ENCODE measurements at places on chromosomes 11 and 22. TPM values are rescaled to one million over a fixed set of nuclear protein-coding genes. Genes with fewer than 3 reads are reported as not detected.
A peak's percentile ranks its signal among the peaks of the same experiment; 100 is the strongest.

The MRPL40 gene
- 25.8 TPM for total RNA-seq

The FOLH1 gene
- total RNA-seq, result 0.90 TPM

The EXT2 gene
- 54.3 TPM for total RNA-seq

DNA sequence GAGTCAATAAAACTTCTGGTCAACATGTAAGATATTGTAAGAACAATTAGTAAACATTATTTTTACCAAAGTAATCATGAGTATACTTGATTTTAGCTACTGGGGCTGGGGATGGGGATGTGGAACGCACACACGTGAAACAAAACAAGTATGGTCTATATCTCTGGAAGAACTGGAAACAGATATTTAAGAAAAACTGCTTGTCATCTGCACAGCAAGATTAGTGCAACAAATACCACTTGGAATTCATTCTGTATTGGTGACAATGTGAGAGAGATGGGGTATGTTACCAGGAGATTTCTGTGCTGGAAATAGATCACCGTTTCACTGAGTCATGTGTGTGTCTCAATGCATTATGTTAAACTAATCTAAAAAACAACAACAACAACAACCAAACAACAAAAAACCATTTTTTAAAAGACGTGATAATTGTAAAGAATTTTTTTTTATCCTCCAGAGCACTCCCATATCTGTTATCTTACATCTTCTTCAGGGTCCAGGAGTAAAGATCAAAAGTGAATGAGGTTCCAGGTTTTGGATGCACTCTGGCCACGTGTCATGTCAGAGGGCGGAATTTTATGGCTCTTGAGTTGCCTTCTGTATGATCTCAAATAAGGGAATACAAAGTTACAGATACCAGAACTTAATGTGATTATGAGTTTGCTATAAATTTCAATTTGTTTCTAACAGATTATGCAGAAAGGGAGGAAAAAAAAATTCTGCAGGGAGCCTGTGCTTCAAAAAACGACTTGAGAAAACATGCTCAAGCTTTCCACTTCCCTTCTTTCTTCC, 153.0 kb downstream of the BBOX1 start:
- no peak for DNase-seq

DNA sequence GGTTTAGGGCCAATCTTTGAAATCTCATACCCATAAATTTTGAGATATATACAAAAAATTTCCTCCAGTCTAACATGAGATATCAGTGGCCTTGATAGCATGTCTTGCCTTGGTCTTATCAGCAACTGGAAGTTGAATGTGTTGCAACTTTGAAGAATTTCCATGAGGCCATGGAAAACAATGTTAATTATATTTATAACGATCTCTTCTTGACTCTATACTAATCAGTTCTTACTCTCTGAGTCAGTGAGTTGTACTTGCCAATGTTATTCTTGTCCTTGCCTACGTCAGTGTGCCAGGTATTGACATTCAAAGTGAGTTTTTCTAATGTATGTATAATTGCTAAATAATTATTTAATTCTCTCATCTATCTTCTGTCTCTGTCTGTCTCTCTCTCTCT, 535.1 kb downstream of the KCNA4 start:
- DNase-seq, result no peak

GRCh38 chr22:36470162-36470993, 11.1 kb downstream of the TXN2 start:
- no peak for DNase-seq

GRCh38 chr11:92225125-92225567, 528 bp downstream of the FAT3 start:
- no peak for DNase-seq

- no peak for DNase-seq
Measured at GRCh38 chr11:117684731-117685130, 112.3 kb downstream of the DSCAML1 start.

DNA sequence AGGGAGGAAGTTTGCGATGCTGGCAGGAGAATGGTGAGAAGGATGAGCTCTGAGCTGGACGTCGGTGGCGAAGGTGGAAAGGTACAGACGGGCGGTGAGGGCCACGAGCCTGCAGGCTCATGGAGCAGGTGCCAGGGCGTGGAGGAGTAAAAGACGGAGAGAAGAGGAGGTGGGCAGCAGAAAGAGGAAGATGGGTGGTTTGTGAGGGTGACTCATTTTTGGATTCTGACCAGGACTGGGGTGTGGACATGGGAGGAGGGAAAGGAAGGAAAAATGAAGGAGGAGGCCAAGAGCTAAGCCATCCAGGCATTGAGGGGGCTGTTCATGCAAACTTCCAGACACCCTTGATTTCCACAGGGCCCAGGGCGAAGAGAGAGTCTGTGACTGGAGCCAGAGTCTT, 3.5 kb downstream of the ZDHHC24 start:
- DNase-seq, result no peak

DNA sequence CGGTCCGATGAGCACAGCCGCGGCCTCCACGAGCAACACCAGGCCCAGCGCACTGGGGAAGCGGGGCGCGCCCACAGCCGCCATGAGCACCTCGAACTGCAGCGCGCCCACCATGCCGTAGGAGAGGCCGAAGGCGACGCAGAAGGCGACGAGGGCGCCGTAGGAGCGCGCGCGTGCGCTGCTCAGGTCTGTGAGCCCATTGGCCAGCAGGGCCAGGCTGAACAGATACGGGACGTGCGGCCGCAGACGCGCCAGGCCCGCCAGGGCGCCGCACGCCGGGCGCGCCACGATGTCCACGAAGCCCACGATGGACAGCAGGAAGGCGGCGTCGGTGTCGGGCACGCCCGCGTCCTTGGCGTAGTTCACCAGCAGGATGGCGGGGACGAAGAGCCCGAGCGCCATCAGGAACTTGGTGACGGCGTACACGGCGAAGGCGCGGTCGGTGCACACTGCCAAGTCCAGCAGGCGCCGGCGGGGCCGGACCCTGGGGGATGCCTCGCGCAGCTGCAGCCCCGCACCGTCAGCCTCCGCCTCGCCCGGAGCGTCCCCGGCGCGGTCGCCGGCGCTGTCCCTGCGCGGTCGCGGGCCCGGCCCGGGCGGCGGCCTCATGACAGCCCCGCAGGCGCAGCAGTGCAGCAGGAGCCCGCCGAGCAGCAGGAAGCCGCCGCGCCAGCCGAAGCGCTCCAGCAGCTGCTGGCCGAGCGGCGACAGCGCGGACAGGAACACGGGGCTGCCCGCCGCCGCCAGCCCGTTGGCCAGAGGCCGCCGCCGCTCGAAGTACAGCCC, 2.9 kb downstream of the SLC16A8 start:
- DNase-seq, result no peak

DNA sequence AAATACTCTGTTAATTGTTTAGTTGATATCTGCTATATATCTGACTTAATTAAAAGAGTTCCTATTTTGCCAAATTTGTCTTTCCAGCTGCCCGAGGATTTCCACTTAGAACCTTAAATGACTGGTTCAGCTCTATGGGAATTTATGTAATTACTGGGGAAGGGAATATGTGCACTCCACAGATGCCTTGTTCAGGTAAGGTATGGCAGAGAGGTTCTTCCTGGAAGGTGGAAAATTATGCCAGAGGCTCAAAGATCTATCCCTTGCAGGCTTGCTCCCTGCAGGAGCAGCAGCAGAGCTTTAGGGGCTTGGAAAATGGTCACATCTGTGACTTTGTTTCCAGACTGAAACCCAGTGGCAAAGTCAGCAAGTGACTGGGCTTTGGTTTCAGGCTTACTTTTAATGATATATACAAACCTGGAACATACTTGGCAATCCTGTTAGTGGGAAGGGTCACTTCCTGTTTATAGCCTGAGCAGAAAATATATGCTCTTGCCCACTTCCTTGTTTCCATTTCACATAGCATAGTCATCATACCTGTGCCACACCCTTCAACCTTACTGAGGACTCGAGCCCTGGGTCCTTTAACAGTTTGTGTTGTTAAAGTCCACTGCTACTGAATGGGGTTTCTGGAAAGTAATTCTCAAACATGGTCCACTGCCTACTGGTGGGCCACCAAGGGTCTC, 23.7 kb downstream of the WBP2NL start:
- no peak for DNase-seq

- no peak for DNase-seq
Measured at GRCh38 chr11:45045683-45046471, 95.2 kb upstream of the TP53I11 start.

GRCh38 chr11:85643191-85643614, 4.6 kb upstream of the TMEM126A start:
- DNase-seq, result no peak

DNA sequence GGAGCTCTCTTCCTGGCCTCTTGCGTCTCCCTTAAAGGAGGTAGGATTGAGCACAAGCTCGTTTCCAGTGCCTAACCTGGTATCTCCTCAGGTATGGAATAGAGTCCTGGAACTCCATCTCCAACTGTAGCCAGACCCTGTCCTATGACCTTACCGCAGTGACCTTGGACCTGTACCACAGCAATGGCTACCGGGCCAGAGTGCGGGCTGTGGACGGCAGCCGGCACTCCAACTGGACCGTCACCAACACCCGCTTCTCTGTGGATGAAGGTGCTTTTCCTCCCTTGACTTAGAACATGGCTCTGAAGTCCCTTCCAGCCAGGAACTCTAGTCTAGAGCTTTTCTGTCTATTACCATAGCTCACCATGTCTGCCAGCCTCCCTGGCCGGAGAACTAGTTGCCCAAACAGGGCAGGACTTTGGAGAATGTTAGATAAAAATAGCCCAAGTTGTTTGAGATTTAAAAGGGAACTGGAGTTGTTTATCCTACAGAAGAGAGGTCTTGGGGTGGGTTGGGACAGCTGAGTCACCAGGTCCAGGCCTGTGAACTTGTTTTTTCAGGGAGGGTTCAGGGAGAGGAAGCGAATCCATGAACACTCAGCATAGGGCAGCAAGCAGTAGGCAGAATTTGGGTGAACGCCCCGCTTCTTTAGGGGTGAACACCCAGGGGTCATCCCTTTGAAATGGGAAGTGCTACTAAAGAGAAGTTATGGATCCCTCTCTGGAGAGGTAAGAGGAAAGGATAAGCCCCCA, 3.3 kb downstream of the IL10RA start:
- DNase-seq, result no peak

DNA sequence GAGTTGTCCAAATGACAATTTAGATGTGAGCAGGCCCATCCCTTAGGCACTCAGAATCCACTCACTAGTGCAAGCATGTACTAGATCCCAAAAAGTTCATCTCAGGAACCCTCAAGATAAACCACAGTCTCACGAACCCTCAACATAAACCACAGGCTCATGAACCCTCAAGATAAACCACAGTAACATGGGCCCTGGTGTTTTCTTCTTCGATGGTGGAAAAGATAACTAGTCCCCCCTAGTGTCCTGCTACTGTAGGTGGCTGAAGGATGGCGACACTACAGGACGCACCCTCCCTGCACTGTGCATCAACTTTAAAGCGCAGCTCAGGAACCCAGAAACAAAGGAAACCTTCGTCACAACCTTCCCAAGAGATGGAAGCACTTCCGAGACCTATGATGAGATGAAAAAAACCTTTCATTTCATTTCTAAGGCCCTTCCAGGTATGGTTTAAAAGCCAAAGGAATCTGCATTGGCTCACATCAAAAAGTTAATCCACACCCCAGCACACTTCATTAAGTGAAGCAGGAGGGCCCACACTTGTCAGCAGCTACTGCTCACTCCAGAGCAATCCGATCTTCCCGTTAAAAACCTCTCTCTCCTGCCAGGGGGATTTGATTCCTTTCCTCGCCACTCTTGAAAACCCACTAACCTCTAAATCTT, 2.4 kb downstream of the LARGE1 start:
- DNase-seq, result no peak

GRCh38 chr22:27130906-27131305, 473.5 kb downstream of the MIAT start:
- no peak for DNase-seq

GRCh38 chr22:48416396-48417224, 1411.1 kb downstream of the BRD1 start:
- DNase-seq, result peak; percentile 28

DNA sequence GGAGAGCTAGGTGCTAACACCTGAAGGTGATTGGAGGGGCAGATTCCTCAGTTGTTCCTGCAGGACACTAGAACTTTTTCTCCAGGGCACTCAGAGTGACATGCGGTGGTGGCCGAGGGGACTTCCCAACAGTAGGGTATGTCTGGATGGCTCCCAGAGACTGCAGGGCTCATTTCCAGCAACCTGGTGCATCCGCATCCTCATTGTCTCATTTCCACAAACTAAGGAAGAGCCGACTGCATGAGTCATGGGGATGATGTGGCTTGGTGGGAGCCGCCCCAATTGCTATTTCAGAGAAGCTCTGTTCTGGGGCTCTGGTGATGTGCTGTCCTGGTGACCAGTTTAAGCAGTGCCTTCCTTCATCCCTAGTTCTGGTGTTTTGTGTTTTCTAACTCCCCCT, 2.8 kb upstream of the ROBO4 start:
- peak; percentile 81 for DNase-seq
